CD4-positive, alpha-beta memory T cell (primary cell): ENCODE measurements at places on chromosomes 11 and 22. TPM values are rescaled to one million over a fixed set of nuclear protein-coding genes. Genes with fewer than 3 reads are reported as not detected.

The TMX2 gene
- 88.5 TPM for polyA plus RNA-seq

The TSSK2 gene
- polyA plus RNA-seq: not detected

The SLC22A8 gene
- not detected for polyA plus RNA-seq

The PRDM11 gene
- polyA plus RNA-seq: 0.85 TPM

DNA sequence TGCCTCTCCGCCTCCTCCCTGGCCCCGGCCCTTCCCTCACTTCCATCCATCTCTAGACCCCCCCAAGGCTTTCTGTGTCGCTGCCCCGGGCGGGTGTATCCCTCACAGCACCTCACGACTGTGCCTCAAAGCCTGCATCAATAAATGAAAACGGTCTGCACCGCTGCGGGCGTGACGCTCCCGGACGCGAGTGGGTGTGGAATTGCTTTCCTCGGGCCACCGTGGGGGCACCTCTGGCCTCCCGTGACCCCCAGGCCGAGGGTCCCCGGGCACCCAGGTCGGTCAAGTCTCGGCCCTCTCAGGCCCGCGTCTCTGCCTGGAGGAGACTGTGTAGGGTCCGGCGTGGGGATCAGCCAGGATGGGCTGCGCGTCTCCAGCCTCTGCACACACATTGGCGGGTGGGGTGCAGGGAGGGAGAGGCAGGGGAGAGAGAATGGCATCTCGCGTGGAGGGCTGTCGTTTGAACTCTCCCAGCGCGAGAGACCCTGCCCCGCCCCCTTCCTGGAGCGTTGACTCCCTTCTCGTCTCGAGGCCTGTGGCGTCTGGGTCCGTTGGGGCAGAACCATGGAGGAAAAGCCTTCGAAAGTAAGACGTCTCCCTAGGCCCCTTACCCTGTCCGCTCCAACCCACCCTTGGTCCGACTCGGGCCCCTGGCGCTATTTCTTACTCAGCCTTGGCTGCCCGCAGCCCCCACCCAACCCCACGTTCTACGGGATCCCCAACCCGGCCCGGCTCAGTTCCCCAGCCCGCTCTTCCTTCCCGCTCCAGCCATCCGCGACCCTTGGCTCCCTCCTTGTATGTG lies at the start of gene CATSPERZ:
Gene CATSPERZ (plus strand): TSS at position 512 of the 802 bp plus-strand sequence. CDS start 53 bp downstream, at position 565.
- peak; percentile 24 for DNase-seq

DNA sequence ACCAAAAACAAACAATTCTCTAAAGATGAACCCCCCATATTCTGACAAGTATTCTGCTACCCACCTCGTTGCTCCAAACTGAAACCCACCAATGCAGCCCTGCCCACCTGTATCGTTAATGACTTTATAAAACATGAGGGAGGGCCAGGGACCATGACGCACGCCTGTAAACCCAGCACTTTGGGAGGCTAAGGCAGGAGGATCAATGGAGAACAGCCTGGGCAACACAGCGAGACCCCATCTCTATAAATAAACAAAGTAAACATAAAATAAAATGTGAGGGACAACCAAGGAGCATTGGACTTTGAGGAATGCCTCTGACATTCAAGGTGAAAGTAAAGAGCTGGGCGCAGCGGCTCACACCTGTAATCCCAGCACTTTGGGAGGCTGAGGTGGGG lies 39.8 kb upstream of the ATXN10 start:
- DNase-seq: no peak

- DNase-seq: peak; percentile 39
Measured at GRCh38 chr11:3037040-3037944, 19.9 kb downstream of the CARS1 start.

GRCh38 chr11:35317253-35317652 lies 102.1 kb downstream of the SLC1A2 start:
- DNase-seq: no peak

DNA sequence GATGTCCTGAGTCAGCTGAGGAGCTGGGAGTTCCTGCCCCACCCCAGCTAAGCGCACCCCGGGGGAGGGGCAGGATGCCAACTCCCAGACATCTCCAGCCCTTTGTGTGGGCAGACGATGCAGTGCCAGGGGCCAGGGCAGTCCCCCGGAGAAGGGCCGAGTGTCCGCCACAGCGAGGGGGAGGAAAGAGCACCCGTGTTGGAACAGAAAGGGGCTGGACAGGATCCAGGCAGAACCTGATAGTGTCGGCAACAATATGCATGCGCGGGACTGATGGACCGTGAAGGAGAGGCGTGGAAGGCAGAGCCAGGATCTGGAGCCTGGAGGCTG lies 1434.7 kb downstream of the BRD1 start:
- DNase-seq: no peak

DNA sequence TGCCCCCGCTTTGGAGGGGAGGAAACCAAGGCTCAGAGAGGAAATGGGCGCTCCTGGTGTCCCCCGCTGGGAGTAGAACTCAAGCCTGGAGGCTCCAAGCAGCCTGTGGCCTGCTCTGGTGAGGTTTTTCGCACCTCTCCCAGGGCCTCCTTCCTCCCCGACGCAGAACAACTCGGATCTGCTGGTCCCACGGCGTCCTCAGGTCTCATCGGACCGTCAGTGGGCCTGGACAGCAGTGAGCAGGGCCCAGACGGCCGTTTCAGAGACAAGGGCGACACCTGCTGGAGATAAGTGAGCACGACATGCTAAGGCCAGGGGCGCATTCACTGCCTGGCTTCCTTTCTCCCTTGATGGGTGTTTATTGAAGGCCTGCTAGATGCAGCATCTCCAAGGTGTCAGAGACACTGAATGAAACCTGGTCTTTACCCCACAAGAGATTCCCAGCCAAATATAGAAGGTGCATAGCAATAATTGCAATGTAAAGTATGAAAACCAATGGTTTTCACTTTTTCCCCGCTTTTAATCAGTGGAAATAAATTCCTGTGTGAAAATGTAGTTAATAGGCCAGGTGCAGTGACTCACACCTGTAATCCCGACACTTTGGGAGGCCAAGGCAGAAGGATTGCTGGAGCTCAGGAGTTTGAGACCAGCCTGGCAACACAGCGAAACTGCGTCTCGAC lies 26.9 kb upstream of the CD82 start:
- DNase-seq: peak; percentile 62

DNA sequence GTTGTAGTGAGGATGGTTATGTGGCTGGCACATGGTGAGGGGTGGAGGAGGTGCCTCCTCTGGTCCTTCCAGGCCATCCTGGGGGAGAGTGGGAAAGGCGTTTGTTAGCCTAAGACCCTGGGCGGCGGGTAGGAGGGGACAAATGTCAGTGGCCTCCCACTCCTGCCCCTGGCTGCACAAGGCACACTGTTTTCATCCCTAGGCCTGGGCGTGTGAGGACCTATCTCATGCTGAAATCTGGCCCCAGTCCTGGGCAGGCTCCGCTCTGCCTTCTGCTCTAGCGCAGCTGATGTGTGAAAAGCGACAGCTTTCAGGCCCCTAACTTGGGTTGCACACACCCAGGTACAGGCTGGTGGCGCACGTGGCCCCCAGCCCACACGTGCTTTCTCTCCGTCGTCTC lies 32.1 kb downstream of the DAGLA start:
- no peak for DNase-seq

DNA sequence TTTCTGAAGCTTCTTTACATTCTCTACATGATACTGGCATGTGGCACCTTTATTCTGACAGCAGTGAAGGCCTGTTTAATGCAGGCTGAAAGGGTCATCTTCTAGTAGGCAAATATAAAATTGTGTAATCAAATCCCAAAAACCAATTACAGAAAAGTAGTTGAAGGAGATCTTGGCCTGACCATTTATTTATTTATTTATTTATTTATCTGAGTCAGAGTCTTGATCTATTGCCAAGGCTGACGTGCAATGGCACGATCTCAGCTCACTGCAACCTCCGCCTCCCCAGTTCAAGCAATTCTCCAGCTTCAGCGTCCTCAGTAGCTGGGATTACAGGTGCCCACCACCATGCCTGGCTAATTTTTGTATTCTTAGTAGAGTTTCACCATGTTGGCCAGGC lies 22.7 kb upstream of the CECR2 start:
- no peak for DNase-seq

GRCh38 chr11:83692675-83693074 lies 406.5 kb upstream of the CCDC90B start:
- no peak for DNase-seq

- DNase-seq: no peak
Measured at GRCh38 chr11:60454212-60454611, 1.4 kb upstream of the MS4A1 start.

DNA sequence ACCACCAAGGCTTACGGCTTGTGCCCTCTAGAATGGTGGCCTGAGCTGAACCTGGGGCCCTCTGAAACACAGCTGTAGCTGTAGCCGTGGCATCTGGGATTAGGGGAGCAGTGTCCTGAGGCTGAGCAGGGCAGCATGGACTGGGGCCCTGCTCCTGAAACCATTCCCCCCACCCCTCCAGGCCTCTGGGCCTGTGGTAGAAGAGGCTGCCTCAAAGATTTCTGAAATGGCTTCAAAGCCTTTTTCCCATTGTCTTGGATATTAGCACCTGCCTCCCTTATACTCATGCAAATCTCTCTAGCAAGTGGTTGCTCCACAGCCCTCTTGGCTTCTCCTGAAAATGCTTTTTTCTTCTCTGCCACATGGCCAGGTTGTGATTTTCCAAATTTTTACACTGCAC lies 106.9 kb downstream of the CTNND1 start:
- no peak for DNase-seq

DNA sequence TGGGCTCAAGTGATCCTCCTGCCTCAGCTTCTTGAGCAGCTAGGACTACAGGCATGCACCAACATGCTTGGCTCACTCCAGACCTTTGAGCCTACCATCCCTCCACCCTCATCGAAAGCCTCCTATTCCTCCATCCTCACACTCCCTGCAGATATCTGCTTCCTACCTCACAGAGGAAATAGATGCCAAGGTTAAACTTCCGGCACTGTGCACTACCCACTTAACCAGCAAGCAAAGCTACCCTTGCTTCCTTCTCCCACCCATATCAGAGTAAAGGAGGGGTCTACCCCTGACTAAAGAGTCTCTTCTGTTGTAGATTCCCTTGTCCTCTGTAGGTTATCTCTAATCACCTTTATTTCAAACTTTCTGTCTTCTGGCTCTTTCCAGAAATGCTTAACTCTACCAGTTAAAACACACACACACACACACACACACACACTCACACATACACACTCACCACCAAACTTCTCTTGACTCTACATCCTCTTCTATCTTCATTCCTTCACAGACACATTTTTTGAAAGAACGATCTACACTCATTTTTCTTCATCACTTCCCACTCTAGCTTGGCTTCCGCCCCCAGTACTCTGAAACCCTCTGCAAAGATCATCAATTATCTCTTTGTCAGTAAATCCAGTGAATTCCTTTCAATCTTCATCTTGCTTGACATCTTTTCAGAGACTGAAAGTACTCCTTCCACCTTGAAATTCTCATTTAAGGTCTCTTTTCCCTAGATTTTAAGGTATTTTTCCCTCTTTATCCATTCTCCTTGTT lies 10.9 kb upstream of the SIK2 start:
- DNase-seq: no peak

DNA sequence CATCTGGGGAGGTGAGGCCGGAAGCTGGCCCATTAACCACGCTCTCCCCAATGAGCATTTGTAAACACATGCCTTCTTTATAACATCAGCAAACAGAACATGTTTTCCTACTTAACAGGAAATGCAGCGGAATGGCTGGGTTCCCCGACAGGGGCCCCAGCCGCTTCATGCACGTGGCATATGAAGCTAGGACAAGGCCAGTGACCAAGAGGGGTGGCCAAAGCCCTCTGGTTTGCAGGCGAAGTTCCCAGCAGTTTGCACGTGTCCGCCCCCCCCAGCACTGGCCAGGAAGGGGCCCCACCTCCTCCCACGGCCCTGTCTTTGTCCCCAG lies 38.7 kb upstream of the LINC01488 start:
- no peak for DNase-seq

DNA sequence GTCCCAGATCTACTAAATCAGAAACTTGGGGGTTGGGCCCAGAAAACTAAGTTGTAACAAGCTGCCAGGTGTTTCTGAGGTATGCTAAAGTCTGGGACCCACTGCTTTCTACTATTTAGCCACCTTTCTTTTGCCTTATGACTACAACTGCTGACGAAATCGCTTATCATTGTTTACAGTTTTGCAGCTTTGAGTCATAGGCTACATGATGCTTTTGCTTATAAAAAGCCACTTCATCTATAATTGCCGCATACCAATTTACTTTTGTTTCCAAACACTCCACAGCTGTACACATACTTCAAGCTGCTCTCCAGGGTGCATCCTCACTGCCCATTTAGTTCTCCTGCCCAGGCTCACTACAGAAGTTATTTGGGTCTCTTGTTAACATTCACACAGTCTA lies 144.7 kb downstream of the ENTHD1 start:
- no peak for DNase-seq

DNA sequence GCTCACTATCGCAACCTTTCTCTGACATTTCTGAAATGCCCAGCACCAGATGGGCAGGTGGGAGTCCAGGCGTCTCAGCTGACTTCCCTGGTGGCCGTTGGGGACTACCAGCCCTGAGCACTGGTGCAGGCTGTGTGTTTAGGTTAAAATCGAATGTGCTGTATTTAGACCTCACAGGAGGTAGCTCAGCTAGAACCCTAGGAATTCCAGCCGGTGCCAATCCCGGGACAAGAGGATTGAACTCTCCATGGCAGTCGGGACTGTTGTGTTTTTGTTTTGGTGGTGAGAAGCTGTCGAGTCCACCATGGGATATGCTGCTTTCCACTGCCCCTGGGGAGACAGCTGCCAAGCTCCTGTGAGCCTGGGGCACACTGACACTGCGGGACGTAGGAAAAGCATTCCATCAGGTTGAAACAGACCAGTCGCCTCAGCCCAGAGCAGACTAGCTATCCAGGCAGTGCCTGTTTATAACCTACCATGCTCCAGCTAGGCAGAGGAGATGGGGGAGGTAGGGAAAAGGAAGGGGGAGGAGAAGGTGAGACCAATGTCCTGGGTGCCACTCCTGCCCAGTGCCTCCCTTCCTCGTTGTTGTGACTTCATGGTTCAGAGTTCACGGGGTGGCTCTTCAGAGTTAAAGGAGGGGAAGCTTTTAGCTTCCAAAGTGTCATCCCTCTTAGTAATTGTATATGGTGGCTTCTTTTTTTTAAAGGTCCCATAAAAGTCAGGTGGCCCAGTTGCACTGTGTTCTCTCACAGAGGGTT lies 53.0 kb downstream of the MICAL2 start:
- no peak for DNase-seq

DNA sequence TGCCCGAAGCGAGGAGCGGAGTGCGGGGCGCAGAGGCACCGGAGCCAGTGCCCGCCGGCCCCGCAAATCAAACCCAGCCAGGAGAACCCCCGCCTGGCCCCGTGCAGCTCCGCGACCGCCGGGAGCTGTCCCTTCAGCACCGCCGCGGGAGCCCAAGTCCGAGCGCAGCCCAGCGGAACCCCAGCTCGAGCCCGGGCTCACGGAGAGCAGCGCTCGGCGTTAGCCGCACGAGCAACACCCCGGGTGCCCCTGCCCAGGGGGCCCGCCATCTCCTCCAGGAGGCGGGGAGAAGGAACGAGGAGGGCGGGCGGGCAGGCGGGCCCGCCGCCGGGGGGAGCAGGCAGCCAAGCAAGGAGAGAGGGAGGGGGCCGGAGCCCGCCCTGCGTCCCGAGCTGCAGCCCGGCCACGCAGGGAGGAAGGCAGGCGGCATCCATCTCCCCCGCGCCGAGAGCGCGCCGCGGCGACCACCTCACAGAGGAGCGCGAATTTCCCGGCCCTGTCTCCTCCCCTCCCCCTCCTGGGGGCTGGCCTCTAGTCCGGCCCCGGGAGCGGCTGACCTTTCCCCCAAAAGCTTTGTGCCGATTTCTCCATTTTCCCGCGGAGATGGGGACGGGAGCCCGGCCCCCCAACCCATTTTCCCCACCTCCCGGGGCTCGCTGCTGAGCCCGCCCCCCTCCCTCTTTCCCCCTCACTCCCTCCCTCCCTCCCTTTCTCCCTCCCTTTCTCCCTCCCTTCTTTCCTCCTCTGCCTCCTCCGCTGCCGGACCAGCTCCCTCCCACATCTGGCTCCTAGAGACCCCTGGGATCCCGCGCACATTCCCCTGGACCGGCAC lies 621 bp downstream of the KCNC1 start:
- peak; percentile 12 for DNase-seq
